ENCODE measurements at places on chromosomes 5 and 9.

DNA sequence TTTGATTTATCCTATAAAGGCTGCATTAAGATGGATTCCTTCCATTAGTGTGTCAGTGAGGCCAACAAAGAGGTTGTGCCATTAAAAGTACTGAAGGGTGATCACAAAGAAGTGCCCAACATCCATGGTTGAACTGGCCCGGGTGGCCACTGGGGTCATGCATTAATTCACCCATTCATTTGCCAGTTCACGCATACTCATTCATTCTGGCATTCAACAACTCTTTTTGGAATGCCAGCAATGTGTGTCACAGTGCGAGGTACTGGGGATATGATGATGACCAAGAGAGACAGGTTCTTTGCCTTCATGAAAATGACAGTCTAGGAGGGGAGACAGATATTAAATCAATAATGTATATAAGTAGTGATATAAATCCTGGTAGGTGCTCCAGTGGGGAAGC is 93.2 kb downstream of the PTTG1 start:
- DNase-seq = no peak

- DNase-seq = peak; percentile 13
These were observed 69.3 kb downstream of the OLFM1 start for GRCh38 chr9:135156525-135157510.

GRCh38 chr9:37908283-37908682 is 4.4 kb upstream of the SLC25A51 start:
- DNase-seq = no peak

- no peak for DNase-seq
These were observed 5.2 kb downstream of the SURF4 start for GRCh38 chr9:133370685-133371084.

GRCh38 chr9:116975126-116975525 is 288.0 kb downstream of the TRIM32 start:
- DNase-seq = no peak

DNA sequence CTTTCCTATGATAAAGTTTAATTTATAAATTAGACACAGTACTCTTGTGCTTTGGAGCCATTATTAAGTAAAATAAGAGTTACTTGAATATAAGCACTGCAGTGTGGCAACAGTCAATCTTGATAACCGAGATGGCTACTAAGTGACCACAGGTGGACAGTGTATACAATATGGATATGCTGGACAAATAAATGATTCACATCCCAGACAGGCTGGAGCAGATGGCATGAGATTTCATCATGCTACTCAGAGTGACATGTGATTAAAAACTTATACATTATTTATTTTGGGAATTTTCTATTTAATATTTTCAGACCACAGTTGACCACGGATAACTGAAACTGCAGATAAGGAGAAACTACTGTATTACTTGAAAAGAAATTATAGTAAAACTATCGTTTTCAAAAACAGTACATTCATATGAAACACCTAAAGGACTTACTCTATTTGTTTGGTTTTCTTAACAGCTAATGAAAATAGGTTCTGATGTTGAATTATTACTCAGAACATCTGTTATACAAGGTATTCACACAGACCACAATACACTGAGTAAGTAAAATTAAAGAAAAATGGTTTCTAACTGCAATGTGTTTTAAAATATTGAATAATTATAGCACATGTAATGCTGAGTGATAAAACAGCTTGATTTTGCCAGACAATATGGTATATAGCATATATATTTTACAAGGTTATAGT is 16.0 kb downstream of the LYRM7 start:
- no peak for DNase-seq

- no peak for DNase-seq
These were observed 31.0 kb downstream of the TNFAIP8 start for GRCh38 chr5:119386596-119387344.

DNA sequence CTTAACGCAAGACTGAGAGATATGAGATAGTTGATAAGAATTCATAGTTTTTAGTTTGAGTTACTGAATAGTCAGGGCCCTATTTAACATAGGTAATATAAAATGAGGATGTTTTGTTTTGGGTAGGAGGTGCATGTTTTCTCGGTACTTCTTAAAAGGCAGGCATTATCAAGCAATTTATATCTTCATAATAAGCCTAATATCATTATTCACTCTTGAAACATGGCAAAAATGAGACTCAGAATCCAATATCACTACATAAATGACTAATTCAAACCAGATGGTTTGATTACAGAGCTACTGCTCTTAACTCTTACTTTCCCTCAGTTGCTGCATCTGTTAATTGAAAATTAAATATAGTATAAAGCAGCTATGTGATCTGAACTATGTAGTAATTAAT is 2038.7 kb downstream of the EFNA5 start:
- no peak for DNase-seq

DNA sequence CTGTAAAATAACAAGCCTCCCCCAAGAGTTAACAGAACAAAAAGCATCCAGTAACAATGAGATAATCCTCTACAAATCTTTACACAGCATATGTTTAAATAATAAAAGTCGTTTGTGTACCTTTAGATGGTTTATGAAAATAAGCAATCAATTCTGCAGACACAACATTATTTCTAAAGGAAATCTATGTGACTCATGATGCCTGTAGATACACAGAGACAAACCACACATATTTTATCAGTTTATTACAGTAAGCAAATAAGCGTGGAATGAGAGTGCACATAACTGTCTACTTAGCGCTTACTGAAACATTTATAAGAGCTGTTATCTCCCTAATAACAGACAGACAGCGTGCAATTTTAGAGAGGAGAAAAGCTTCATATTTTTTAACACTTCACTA is 243.6 kb downstream of the AP3B1 start:
- DNase-seq = no peak

- no peak for DNase-seq
These were observed 13.2 kb downstream of the PTGS1 start for GRCh38 chr9:122383992-122384461.

DNA sequence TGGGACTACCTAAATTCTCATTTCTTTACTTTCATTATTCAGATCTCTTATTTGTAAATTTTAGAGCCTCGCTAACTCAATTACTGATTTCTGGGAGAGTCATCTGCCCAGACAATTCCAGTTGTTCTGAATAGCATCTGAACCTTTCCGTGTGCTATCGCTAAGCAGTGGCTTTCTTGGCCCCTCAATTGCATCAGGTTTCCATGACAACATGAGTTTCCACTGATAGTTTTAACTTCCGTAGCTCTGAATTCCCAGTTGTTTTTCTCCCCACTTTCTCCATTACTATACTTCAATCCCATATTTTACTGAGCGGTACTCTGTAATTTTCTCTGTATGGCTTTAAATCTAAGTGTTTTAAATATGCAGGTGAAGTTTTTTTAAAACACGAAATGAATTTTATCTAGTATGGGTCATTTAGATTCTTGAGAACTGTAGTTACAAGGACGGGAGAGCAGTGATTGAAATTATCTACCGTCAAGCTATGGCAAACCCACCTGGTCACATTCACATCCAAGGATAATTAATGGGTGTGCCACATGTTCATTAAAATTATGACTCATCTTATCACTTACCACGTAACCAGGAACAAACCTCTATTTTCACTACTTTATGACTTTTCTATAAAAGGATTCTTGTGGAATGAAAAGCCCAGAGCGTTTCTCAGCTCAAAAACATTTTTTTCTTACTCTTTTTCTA is 223.5 kb upstream of the PCSK5 start:
- no peak for DNase-seq

DNA sequence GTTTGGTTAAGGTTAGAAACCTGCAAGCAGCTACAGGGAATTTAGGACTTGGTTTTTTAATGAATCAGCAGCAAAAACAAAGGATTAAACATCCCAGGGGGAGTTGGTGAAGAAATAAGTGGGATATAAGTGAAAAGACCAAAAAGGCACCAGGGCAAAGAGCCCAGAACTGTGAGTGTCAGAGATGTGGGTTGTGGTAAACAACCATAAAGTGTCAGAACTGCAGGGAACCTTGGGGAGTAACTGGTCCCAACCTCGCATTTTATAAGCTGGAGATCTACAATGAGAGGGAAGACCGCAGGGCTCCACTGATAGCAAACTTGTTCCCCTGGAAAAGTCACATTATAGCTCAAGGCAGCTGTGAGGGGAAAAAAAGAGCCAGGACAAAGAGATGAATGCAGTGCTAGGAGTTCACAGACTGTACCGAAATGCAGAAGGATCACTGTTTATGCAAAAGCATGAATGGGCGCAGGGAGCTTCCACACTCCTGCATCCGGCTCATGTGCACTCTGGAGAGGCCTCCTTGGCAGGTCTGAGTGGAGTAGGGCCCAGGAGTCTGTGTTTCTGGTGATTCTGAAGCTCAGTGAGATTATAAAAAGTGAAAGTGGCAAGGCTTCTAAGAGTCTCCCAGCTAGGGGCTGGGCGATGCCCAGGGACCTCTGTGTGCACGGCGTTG is 156.3 kb downstream of the GOLPH3 start:
- no peak for DNase-seq

DNA sequence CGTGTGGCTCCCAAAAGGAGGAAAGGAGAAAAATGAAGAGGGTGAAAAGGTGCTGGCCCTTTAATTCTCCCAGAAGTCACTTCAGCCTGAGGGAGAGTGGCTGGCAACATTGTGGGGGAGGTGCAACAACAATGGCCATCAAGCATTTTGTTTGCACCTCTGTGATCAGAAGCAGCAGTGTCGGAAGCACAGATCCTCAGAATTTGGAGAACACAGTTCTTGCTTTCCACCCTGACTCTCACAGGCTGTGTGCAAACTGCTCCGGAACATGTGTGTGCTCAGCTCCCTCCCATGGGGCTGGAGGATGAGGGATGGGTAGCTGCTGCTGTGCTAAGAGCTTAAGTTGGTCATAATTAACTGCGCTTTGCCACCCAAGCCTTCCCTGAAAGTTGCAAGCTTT is 127.1 kb downstream of the DPYSL3 start:
- no peak for DNase-seq

- no peak for DNase-seq
These were observed 4.0 kb upstream of the THBS4 start for GRCh38 chr5:80031109-80031508.

GRCh38 chr9:135865531-135865930 is 41.8 kb downstream of the CAMSAP1 start:
- DNase-seq = no peak

DNA sequence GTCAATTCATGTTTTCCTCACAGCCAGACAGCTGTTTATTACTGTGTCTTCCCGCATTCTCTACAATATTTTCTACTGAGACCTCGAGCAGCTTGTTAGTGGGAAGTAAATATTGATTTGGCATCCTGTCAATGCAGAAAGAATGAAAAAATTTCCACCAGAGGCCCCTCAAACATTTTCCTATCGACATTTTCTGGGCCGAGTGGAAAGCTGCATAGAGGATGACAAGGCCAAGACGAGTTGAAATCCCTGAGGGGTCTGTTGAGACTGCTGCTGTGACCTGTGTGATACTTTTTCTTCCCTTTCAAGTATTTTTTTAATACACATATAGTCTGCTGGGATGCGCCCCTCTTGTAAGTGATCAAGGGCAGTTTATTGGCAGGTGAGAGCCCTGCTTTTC is 91.4 kb upstream of the SH3GL2 start:
- no peak for DNase-seq

- DNase-seq = no peak
These were observed 688 bp downstream of the CNTLN start for GRCh38 chr9:17135295-17136160.

GRCh38 chr9:92954049-92954861 is 6.9 kb downstream of the FGD3 start:
- peak; percentile 71 for DNase-seq

GRCh38 chr5:113337515-113338415 is 97.0 kb downstream of the TSSK1B start:
- DNase-seq = no peak

- DNase-seq = no peak
These were observed 44.4 kb downstream of the NUP155 start for GRCh38 chr5:37326536-37326935.

- DNase-seq = no peak
These were observed 728.0 kb downstream of the CDH9 start for GRCh38 chr5:26310415-26310814.

- peak; percentile 95 for DNase-seq
These were observed 8.5 kb downstream of the PRR7 start for GRCh38 chr5:177455036-177455660.

- DNase-seq = no peak
These were observed 30.9 kb downstream of the CXXC5 start for GRCh38 chr5:139678751-139679750.

DNA sequence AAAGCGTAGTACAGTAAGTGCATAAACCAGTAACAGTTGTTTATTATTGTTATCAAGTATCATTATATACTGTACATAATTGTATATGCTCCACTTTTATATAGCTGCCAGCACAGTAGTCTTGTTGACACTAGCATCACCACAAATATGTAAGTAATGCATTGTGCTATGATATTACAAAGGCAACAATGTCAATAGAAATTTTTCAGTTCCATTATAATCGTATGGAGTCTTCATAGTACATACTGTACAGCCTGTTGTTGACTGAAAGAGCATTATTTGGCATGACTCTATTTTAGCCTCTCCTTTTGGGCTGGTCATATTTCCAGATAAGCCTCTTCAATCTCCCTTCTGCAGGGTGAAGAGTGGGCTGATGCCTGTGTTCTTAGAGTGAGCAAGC is 40.4 kb downstream of the CFAP95 start:
- DNase-seq = no peak

DNA sequence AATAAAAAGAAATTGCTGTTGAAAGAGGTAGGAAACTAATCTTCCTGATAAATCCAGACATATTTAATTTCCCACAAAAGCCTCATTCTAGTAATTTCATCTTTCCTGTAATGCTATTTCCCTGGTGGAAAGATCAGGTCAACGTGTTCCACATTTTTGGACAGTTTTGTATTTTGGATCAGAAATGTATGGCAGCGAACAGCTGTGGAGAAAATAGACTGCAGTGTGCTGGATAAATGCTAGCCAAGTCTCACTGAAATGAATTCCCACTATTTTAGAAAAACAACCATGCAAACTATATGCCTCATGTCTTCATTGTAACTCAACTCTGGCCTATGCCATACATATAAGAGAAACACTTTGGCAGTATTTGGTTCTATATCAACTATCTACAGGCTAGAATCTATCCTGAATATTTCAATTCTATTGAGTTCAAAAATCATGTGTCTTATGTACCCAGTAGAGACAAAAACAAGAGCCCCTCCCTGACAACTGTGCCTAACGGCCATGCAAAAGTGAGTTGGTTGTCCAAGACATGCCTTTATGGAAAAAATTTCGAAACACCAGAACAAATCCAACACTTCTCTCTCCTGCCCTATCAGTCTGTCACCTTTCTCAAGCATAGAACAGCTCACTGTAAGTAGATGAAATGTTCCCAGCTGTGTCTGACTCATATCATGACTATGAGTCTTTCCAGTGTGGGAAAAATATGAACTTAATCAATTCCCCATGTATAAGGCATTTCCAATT is 191.3 kb upstream of the NREP start:
- no peak for DNase-seq

Data from stimulated activated CD4-positive, alpha-beta T cell treated with anti-CD3 and anti-CD28 coated beads, Interleukin-2, amount 100 ng/mL, for 48 hours (primary cell).